K562 (cell line): ENCODE measurements at places on chromosomes 3 and 15.

GRCh38 chr15:68114840-68115239 lies 60.7 kb downstream of the PIAS1 start:
- H3K36me3 ChIP-seq: no peaks in the 10 kb centered on the region
- H3K4me3 ChIP-seq: no peak overlapping the region
- no peak overlapping the region; the same call in 2 of the 3 replicates for H3K27ac ChIP-seq
- H3K27me3 ChIP-seq: no peaks in the 10 kb centered on the region

DNA sequence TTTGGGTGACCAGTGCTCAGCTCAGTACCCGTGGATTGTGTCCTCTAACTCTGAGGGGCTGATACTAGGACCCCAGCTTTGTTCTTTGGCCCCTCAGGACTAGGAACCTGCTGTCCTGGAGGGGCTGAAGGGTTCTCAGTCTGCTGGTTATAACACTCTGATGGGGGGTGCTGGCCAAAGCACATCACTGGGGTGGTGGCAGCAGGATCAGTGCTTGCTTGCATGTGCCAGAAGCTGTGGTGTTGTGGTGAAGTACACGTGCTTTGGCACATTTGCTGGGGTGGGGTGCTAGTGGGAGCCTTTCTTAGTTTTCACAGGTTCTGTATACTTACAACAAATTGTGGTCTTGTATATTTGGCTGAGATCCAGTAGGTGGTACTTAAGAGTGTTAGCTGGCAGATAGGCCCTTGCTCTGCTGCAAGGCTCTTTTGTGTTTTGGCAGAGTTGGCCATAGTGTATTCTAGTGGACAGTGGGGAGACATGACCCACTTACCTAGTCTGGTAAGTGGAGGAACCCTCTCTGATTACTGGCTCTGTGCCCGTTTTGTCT lies 344.3 kb downstream of the EDEM1 start:
- H3K36me3 ChIP-seq: no peaks in the 10 kb centered on the region
- H3K27me3 ChIP-seq: no peaks in the 10 kb centered on the region
- DNase-seq: no peak

- H3K36me3 ChIP-seq: no peaks in the 10 kb centered on the region
- H3K27me3 ChIP-seq: no peaks in the 10 kb centered on the region
- peaks cover 4% of the 10 kb centered on the region; the same call in 1 of the 2 replicates for H3K4me1 ChIP-seq
- H3K27ac ChIP-seq: peak overlapping the region; percentile 52; the same call in 2 of the 3 replicates
- no peak for DNase-seq
- H3K4me3 ChIP-seq: peak overlapping the region; percentile 48
Measured at GRCh38 chr3:72887343-72887704, 522 bp upstream of the GXYLT2 start.

DNA sequence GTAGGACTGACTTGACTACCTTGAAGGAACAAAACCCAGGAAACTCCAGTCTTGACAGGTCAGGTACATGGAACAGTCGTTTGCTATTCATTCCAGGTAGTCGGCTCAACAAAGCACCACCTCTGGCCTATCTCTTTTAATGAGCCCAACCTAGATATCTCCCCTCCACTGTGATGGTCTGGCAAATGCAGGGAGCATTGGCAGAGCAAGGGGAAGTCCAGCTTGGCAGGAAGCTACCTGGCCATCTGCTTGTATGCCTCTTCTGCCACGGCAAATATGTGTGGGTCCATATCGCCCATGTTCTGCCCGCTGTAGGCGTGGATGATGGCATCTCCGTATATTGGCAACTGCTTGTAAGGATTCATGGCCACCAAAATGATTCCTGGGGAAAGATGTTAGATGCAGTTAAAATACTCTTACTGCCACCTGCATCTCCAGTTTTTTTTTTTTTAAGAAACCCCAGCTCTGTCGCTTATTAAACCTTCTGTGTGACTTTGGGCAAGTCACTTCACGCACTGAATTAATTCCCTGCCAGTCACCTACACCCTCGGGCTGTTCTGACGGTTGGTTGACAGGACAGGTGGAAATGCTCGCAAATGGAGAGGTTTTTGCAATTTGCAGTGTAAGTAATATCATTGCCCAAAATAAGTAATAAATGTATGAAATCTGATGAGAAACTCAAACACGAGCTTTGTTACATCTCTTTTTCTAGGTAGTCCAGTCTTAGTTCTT lies 16.8 kb downstream of the MYO5C start:
- DNase-seq: no peak
- H3K27me3 ChIP-seq: peaks cover 69% of the 10 kb centered on the region
- no peak overlapping the region for H3K27ac ChIP-seq
- H3K4me3 ChIP-seq: no peak overlapping the region
- no peaks in the 10 kb centered on the region for H3K36me3 ChIP-seq

DNA sequence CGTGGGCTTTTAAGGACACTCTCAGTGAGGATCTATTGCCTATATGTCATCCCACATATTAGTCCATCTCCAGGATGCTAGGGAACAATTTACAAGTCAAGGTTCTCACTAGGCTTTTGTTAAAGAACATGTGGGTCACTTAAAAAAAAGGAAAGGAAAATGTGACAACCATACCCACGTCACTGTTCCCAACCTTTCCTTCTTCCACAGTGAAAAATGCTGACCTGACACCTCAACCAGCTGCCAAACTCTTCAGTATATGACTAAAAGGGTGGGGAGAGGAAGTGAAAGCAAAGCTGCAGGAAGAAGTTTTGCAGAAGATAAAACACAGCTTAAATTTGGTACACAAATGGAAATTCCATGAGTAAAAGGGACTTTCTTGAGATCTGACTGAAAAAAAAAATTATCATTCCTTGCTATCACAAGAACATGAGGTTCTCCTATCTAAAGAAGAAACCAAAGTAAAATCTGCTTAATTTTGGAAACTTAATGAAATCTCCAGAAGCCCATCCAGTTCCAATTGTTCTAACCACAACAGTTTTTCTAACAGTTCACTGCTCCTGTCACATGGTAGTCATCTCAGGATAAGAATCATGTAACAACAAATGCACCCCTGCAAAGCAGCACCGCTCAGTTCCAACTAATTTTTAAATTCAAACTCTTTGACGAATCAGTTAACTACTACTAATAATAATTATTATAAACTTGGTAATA lies 117.0 kb upstream of the TSPAN3 start:
- no peak overlapping the region for H3K27ac ChIP-seq
- no peaks in the 10 kb centered on the region for H3K36me3 ChIP-seq
- H3K27me3 ChIP-seq: no peaks in the 10 kb centered on the region
- peak; percentile 20 for DNase-seq
- H3K4me3 ChIP-seq: no peak overlapping the region
- peaks cover 25% of the 10 kb centered on the region for H3K4me1 ChIP-seq

GRCh38 chr3:194167480-194168282 lies 31.7 kb downstream of the HES1 start:
- H3K27me3 ChIP-seq: no peaks in the 10 kb centered on the region
- H3K4me1 ChIP-seq: peaks cover 18% of the 10 kb centered on the region
- H3K27ac ChIP-seq: no peak overlapping the region
- DNase-seq: no peak
- H3K4me3 ChIP-seq: no peak overlapping the region
- H3K36me3 ChIP-seq: no peaks in the 10 kb centered on the region

GRCh38 chr3:107973961-107974360 lies 116.9 kb downstream of the CD47 start:
- H3K4me3 ChIP-seq: no peak overlapping the region
- H3K36me3 ChIP-seq: no peaks in the 10 kb centered on the region
- no peak overlapping the region for H3K27ac ChIP-seq
- no peak for DNase-seq

DNA sequence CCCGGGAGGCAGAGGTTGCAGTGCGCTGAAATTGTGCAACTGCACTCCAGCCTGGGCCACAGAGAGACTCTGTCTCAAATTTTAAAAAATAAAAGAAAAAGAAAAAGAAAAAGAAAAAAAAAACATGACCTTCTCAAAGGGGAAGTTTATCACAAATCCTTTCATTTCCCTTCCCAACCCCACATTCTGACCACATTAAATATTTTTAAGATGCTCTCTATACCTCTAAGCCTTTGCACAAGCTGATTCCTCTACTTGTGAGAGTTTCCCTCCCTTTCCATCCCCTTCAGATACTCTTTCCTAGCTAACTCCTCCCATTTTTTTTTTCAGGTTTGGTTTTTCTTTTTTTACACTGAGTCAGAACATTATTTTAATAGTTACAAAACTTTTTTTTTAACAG lies 4.0 kb downstream of the HIGD1A start:
- H3K27ac ChIP-seq: no peak overlapping the region
- H3K4me3 ChIP-seq: no peak overlapping the region
- DNase-seq: no peak
- H3K27me3 ChIP-seq: no peaks in the 10 kb centered on the region
- H3K4me1 ChIP-seq: peaks cover 23% of the 10 kb centered on the region; the same call in 2 of the 3 replicates

- H3K27ac ChIP-seq: no peak overlapping the region
- no peaks in the 10 kb centered on the region for H3K36me3 ChIP-seq
- no peak for DNase-seq
- no peaks in the 10 kb centered on the region for H3K4me1 ChIP-seq
Measured at GRCh38 chr3:87461443-87461842, 185.1 kb upstream of the POU1F1 start.

DNA sequence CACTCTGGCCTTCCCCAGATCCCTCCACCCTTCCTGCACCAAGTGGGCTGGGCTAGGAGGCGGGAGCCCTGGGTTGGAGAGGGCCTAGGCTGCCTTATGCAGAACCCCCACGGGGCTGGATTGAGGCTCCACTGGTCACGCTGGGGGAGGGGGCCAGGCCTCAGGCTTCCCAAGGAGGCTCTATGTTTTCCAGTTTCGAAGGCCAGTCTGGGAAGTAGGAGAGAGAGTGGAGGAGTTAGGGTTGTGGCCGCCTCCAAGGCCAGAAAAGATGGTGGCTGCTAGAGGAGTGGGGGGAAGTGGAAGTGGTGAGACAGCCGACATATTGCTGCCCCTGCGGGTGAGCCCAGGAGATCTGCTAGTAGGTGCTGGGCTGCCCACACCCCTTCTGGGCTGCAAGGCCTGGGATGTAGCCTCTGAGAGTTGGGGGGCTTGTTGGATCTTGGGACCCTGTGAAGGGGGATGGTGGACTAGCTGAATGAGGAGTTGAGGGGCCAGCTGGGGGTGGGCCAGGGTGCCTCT lies 1.2 kb downstream of the GNAI2 start:
- no peaks in the 10 kb centered on the region for H3K27me3 ChIP-seq
- peaks cover 4% of the 10 kb centered on the region; the same call in 1 of the 3 replicates for H3K36me3 ChIP-seq
- DNase-seq: peak; percentile 45
- H3K27ac ChIP-seq: 0 out of 3 replicates have a peak overlapping the region, but pooled peaks have one; percentile 8
- H3K4me3 ChIP-seq: peak overlapping the region; percentile 73

DNA sequence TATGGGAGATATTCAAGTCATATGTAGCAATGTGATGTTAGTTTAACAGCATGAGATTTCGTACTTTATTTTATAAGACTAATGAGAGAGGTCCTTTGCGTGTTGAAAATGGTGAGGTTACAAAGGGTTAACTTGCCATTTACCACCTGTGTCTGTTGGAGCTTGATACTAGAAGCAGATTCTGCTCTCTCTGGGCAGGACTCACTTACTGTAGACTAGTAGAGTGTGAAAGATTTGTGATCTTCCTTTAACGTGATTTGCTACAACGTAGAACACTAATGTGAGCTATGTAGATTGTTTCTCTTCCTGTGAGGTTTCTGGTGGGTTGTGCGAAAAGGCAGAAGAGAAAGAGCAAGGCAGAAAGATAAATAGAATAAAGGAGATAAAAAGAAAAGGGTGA lies 1.1 kb downstream of the TP63 start:
- no peak for DNase-seq
- H3K36me3 ChIP-seq: no peaks in the 10 kb centered on the region
- H3K27me3 ChIP-seq: no peaks in the 10 kb centered on the region
- H3K4me3 ChIP-seq: no peak overlapping the region
- no peaks in the 10 kb centered on the region for H3K4me1 ChIP-seq

GRCh38 chr15:74175271-74176191 lies 2.0 kb downstream of the ISLR start:
- H3K36me3 ChIP-seq: no peaks in the 10 kb centered on the region
- H3K27ac ChIP-seq: no peak overlapping the region
- no peak for DNase-seq
- H3K27me3 ChIP-seq: peaks cover 77% of the 10 kb centered on the region
- peaks cover 17% of the 10 kb centered on the region for H3K4me1 ChIP-seq

- H3K36me3 ChIP-seq: no peaks in the 10 kb centered on the region
- DNase-seq: peak; percentile 77
- no peak within 1 kb of the TSS for H3K27ac ChIP-seq
- H3K4me1 ChIP-seq: peaks cover 15% of the 10 kb centered on the region
Measured at GRCh38 chr3:113947372-113948014, at the start of gene ZDHHC23. ZDHHC23 (plus strand) TSS chr3:113948013; CDS start chr3:113948803, 790 bp downstream.

- H3K27me3 ChIP-seq: no peaks in the 10 kb centered on the region
- peak overlapping the region; percentile 64; the same call in 2 of the 3 replicates for H3K27ac ChIP-seq
- no peak overlapping the region for H3K4me3 ChIP-seq
- DNase-seq: peak; percentile 65
Measured at GRCh38 chr3:128080323-128081080, 28.3 kb downstream of the SEC61A1 start.

DNA sequence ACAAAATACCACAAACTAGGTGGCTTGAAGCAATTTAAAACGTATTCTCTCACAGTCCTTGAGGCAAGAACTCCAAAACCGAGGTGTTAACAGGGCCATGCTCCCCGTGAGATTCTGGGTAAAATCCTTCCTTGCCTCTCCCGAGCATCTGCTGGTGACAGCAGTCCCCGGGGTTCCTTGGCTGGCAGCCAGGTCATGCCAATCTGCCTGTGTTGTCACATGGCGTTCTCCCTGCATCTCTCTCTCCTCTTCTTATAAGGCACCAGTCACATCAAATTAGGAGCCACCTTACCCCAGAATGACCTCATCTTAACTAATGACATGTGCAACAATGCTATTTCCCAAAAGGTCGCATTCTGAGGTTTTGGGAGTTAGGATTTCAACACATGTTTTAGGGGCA lies 26.3 kb upstream of the LRRN1 start:
- no peak overlapping the region for H3K27ac ChIP-seq
- no peaks in the 10 kb centered on the region for H3K36me3 ChIP-seq
- H3K4me1 ChIP-seq: no peaks in the 10 kb centered on the region
- no peak for DNase-seq

DNA sequence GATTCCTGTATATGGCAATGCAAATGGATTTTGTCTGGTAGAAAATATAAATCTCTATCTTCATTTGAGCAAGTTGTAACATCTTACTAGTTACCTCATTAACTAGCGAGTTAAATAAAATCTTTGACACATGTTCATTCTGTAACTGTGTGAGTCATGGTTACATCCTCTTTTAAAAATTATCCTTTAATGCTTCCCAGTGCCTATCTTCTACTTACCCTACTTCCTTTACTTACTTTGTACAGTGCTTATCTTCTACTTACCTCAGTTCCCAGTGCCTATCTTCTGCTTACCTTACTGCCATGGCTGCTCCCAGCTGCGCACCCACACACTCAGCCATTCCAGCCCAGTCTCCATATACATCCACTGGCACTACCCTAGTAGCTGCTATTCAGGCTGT lies 71.9 kb upstream of the GOLGA8B start:
- H3K4me1 ChIP-seq: peaks cover 62% of the 10 kb centered on the region
- H3K36me3 ChIP-seq: peaks cover 8% of the 10 kb centered on the region
- H3K4me3 ChIP-seq: no peak overlapping the region
- DNase-seq: peak; percentile 54

DNA sequence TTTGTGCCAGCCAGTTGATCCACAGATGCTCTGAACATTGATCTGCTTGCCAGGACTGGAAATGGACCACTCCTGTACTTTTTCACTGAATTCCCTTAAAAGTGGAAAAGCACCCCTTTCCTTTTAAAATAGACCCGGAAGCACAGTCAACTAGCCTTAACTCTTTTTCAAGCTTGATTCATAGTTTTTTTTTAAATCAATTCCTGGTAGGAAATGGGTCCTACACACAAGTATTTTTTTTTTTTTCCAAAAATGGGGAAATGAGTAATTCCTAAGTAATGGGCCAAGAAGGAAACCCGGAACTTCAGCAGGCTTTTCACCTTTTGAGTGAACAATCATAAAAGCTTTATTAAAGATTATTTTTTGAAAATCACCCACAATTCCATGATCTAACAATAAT lies 234.4 kb upstream of the ADAMTS9 start:
- no peak overlapping the region for H3K27ac ChIP-seq
- H3K36me3 ChIP-seq: no peaks in the 10 kb centered on the region
- H3K27me3 ChIP-seq: no peaks in the 10 kb centered on the region
- no peak overlapping the region for H3K4me3 ChIP-seq
